ENCODE measurements at places on chromosomes 1 and 21. TPM values are rescaled to one million over a fixed set of nuclear protein-coding genes. Genes with fewer than 3 reads are reported as not detected.

DNA sequence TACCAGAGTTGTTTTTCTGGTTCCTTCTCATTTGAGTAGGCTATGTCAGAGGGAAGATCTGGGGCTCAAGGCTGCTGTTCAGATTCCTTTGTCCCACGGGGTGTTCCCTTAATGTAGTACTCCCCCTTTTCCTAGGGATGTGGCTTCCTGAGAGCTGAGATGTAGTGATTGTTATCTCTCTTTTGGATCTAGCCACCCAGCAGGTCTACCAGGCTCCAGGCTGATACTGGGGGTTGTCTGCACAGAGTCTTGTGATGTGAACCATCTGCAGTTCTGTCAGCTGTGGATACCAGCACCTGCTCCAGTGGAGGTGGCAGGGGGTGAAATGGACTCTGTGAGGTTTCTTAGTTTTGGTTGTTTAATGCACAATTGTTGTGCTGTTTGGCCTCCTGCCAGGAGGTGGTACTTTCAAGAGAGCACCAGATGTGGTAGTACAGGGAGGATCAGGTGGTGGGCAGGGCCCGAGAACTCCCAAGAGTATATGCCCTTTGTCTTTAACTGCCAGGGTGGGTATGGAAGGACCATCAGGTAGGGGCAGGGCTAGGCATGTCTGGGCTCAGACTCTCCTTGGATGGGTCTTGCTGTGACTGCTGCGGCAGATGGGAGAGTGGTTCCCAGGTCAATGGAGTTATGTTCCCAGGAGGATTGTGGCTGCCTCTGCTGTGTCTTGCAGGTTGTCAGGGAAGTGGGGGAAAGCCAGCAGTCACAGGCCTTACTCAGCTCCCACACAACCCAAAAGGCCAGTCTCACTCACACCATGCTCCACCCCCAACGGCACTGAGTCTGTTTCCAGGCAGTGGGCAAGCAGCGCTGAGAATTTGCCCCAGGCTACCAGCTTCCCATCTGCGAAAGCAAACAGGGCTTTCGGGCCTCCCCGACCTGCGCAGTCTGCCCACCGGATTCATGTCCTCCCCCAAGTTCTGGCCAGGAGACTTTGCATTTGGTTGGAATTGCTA, 64.2 kb downstream of the SERINC2 start:
- DNase-seq = no peak

The NCF2 gene
- 5.4 TPM for total RNA-seq

DNA sequence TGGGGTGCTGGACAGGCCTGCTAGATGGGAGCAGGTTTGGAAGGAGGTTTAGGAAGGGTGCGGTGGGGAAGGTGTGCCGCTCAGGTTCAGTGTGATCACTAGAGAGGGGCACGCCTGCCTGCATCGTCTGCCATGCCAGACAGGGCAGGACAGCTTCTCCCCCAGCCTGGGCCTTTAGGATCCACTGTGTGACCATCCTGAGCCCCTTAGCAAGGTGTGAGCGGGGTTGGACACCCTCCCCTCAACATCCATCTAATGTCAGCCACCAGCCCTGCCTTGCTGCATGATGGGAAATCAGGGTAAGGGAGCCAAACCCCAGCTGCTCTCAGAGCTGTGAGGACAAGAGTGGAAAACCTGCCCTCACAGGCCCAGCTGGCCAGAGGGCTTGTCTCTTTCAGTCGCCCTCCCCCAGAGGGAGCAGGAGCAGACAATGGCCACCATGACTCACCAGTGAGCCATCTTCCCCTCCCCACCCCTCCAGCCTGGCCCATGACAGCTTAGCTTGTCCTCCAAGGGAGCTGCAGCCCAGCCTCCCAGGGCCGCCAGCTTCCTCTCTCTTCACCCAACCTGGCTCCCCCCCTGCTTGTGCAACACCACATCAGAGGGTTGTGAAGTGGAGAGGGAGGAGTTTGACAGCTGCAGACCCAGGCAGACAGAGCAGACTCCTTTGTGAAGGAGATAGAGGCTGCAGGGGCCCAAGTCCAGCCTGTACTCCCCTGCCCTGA, 37.0 kb downstream of the NUAK2 start:
- peak; percentile 87 for DNase-seq

The PRR9 gene
- not detected for total RNA-seq
